Liver (tissue), 10 donors: ENCODE measurements at places on chromosomes 5 and 9. TPM values are rescaled to one million over a fixed set of nuclear protein-coding genes. Genes with fewer than 3 reads are reported as not detected.

DNA sequence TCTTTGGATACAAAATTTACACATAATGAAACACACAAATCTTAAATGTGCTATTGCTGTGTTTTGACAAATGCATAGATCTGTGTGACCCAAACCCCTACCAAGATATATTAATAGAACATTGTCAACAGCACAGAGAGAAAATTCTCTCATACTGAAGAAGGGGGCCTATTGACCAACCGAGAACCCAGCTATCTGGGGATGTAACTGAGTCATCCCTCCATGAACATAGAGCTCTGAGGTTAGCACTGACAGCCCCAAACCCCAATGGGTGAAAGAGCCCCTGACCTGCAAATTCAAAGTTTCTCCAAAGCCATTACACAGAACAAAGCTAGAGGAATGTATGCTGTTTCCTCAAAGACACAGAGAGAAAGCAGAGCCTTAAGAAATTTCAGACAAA is 180.8 kb downstream of the PAX5 start:
- no peaks in the 10 kb centered on the region for H3K27me3 ChIP-seq
- H3K27ac ChIP-seq = no peak overlapping the region

Gene GABRA1
- total RNA-seq = not detected

GRCh38 chr5:103389846-103390245 is 131.3 kb downstream of the MACIR start:
- no peak for DNase-seq
- H3K4me1 ChIP-seq = no peaks in the 10 kb centered on the region
- no peaks in the 10 kb centered on the region for H3K36me3 ChIP-seq
- H3K27me3 ChIP-seq = no peaks in the 10 kb centered on the region
- H3K27ac ChIP-seq = no peak overlapping the region

Gene RACK1
- 967 TPM for total RNA-seq

GRCh38 chr5:149855366-149855765 is 89.2 kb downstream of the PDE6A start:
- DNase-seq = no peak
- no peak overlapping the region for H3K4me3 ChIP-seq
- peaks cover 3% of the 10 kb centered on the region for H3K36me3 ChIP-seq
- H3K4me1 ChIP-seq = no peaks in the 10 kb centered on the region

Gene SLCO4C1
- 4.3 TPM for total RNA-seq

DNA sequence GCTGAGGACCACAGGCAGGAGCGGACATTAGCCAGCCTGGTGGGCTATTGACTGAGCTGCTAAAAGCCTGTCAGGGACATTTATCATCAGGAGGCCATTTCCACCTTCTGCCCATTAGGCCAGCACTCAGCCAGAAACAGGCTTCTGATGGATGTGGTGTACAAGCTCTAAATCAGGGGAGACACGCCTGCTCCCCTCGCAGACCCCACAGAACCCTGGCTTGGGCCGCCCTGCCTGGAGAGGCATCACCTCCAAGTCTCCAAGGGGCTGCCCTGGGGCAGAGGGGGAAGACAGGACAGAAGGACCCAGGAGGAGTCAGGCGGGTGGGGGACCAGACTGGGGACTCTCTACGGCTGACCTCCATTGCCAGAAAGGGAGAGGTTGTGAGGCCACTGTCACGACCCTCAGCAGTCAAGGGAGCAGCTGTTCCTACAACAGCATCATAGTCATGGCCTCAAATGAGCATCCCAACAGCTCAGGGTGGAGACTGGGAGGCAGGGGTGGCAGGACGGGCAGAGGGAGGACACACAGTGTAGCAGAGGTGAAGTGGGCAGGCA is 24.0 kb upstream of the TRIM14 start:
- no peaks in the 10 kb centered on the region for H3K36me3 ChIP-seq
- no peak for DNase-seq
- no peak overlapping the region for H3K4me3 ChIP-seq
- H3K27me3 ChIP-seq = no peaks in the 10 kb centered on the region

DNA sequence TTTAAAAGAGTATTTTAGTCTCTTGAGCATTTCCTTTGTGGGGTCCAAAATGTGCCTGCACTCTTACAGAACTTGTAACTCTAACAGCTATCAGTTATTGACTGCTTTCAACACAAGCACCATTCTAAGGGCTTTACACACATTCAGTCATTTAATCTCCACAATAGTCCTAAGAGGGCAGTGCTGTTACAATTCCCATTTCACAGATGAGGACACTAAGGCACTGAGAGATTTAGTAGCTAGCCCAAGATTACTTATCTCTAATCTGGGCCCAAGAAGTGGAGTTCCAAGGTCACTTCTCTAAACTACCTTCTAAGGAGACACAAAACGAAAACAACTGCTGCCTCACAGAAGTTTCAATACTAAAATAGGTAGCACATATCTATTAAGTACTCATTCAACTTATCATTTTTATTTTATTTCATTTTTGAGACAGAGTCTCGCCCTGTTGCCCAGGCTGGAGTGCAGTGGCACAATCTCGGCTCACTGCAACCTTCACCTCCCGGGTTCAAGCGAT is 275.2 kb downstream of the CWC27 start:
- peaks cover 3% of the 10 kb centered on the region for H3K27me3 ChIP-seq
- H3K27ac ChIP-seq = no peak overlapping the region
- H3K4me1 ChIP-seq = no peaks in the 10 kb centered on the region
- no peak for DNase-seq

Gene NUTM2F
- under 0.01 TPM for total RNA-seq

DNA sequence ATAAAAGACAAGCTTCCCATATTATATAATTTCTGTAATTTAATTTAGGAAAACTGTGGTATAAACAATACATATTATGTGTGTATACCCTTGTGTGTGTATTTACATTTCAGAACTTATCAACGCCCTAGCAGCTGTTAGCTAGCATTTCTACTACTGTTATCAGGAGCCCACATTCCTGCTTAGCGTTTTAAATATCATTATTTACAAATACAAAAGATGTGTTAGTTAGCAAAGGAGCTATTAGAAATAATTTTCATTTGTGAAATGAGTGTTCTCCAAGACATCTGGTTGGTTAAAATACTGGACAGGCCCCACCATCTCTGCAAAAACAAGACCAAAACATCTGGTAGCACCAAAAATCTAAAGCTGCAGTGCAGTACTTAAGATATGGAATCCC is 48.0 kb downstream of the EPB41L4A start:
- DNase-seq = no peak
- no peak overlapping the region for H3K27ac ChIP-seq
- H3K36me3 ChIP-seq = no peaks in the 10 kb centered on the region

DNA sequence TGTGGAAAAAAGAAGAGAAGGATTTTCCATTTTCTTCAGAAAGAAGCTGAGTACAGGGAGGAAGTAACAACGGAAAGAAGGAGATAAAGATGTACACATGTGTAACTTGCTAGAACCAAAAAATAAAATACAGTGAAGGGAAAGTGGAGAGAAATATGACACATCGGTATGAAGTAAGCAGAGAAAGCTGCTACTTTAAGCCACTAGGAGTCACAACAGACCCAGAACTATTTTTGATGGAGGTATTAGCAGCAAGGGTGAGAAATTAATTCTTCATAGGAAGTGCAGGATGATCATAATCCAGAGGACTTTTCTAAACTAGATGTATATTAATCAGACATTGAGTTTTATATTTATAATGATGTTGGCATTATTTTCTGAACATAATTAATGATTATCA is 88.5 kb downstream of the FAM174A start:
- DNase-seq = no peak
- H3K36me3 ChIP-seq = no peaks in the 10 kb centered on the region
- no peak overlapping the region for H3K27ac ChIP-seq
- no peaks in the 10 kb centered on the region for H3K27me3 ChIP-seq
- H3K4me1 ChIP-seq = no peaks in the 10 kb centered on the region

GRCh38 chr5:74468421-74468820 is 172.1 kb downstream of the ENC1 start:
- no peak overlapping the region for H3K4me3 ChIP-seq
- no peak for DNase-seq
- no peaks in the 10 kb centered on the region for H3K4me1 ChIP-seq
- no peak overlapping the region for H3K27ac ChIP-seq
- H3K27me3 ChIP-seq = no peaks in the 10 kb centered on the region

Gene CPLANE1
- total RNA-seq = 5.0 TPM

DNA sequence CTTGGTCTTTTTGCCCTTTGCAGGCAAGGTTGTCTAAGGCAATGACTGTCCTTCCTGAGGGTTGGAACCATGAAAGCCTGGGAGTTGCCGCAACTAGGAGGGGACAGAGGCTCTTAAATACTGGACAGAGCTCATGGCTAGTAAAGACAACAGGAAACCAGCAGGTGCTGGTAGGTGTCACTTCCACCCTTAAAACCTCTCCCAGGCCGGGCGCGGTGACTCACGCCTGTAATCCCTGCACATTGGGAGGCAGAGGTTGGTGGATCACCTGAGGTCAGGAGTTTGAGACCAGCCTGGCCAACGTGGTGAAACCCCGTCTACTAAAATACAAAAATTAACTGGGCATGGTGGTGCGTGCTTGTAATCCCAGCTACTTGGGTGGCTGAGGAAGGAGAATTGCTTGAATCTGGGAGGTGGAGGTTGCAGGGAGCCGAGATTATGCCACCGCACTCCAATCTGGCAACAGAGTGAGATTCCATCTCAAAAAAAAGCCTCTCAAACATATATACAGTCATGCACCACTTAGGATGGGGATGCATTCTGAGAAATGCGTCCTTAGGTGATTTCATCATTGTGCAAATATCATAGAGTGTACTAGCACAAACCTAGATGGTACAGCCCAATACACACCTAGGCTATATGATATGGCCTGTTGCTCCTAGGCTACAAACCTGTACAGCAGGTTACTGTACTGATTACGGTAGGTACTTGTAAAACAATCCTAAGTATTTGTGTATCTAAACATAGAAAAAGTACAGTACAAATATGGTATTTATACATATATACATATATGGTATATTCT is 102.7 kb downstream of the HSPA4 start:
- no peaks in the 10 kb centered on the region for H3K4me1 ChIP-seq
- H3K4me3 ChIP-seq = no peak overlapping the region
- DNase-seq = no peak
- no peaks in the 10 kb centered on the region for H3K27me3 ChIP-seq

DNA sequence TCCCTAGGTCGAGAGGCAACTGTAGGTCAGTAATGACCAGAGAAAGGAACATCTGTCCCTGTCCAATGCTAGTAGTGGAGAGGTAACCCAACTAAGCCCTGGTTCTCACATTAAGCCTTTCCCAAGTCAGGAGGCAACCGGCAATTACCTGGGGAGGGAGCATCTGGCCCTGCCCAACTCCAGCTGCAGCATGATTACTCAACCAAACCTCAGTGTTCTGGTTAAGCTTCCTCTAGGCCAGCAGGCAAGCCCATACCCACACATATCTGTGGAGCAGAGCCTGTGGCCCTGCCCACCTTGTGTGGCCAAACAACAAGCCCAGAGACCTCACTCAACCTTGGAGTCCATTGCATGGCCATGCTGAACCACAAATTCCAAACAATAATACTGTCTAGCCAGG is 220.8 kb upstream of the SLC24A2 start:
- no peaks in the 10 kb centered on the region for H3K36me3 ChIP-seq
- H3K4me1 ChIP-seq = no peaks in the 10 kb centered on the region
- no peak for DNase-seq
- H3K27ac ChIP-seq = no peak overlapping the region
- H3K27me3 ChIP-seq = no peaks in the 10 kb centered on the region

Gene AGXT2
- 49.4 TPM for total RNA-seq

DNA sequence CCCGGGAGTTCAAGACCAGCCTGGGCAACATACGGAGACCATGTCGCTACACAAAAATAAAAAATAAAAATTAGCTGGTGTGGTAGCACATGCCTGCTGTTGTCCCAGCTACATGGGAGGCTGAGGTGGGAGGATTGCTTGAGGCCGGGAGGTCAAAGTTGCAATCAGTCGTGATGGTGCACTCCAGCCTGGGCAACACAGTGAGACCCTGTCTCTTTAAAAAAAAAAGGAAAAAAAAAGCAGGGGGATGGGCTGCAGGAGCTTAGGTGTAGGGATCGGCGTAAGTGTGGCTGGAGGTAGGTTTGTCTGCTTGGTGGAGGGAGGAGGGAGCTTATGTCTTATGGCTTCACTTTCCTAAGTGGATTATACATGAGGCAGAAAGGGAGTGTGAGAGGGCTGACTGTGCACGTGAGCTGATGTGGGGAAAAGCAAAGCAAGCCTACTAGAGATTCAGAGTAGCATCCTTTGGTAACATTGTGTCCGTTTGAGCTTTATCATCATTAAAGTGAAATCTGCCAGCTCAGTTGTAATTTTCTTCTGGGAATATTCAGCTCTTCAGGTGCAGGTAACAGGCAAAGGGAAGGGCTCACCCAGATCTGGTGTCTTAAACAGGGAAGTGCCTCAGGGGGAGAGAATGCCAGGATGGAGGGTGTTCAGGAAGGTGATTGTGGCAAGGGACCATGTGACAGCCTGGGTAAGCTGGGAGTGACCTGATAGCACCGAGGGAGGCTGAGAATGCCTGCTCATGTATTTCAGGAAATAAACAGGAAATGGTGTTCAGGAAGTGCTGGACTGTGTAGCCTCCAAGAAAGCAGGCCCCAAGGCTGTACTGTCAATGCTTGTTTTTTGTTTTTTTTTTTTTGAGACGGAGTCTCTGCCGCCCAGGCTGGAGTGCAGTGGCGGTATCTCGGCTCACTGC is 17.6 kb upstream of the SETX start:
- no peak for DNase-seq
- H3K4me3 ChIP-seq = no peak overlapping the region
- H3K36me3 ChIP-seq = peaks cover 15% of the 10 kb centered on the region
- H3K27me3 ChIP-seq = no peaks in the 10 kb centered on the region
- no peaks in the 10 kb centered on the region for H3K4me1 ChIP-seq
- H3K27ac ChIP-seq = peak overlapping the region; percentile 54

Gene ACOT12
- 76.4 TPM for total RNA-seq

Gene LCN9
- not detected for total RNA-seq

Gene CDH12
- 0.33 TPM for total RNA-seq

DNA sequence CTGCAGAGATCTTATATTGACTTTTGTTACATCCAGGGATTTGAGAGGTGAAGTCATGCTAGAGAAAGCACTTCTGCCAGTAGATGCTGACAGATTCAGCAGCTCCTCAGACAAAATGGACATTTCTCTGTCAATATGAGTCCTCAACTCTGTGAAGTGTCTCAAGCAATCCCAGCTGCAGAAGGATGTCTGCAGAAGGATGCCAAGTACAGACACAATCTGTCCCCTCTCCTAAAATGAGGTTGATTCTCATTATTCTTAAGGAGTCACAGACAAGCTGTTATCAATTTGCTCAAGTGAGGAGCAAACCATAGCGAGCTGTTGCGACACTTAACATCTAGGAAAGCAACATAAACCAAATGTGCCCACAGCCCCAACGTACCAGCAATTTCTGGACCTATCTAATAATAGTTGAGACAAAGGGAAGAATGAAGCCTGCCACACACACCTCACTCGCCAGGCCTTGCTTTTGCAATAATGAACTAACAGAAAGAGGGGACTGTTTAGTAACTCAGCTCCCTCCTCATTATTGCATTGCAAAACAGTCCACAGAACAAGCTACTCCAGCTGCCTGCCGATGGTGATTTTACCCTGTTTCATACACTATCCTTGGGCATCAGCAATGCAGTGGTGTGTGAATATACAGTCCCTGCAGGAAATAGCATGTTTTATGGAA is 364.2 kb upstream of the PDE4D start:
- no peaks in the 10 kb centered on the region for H3K4me1 ChIP-seq
- no peak for DNase-seq
- peaks cover 2% of the 10 kb centered on the region for H3K27me3 ChIP-seq
- H3K27ac ChIP-seq = no peak overlapping the region

- no peaks in the 10 kb centered on the region for H3K4me1 ChIP-seq
- no peak overlapping the region for H3K27ac ChIP-seq
- H3K36me3 ChIP-seq = no peaks in the 10 kb centered on the region
These were observed 661.8 kb upstream of the RGMB start for GRCh38 chr5:98111686-98112085.
